ENCODE measurements at places on chromosomes 6 and 20.
A peak's percentile ranks its signal among the peaks of the same experiment; 100 is the strongest.

DNA sequence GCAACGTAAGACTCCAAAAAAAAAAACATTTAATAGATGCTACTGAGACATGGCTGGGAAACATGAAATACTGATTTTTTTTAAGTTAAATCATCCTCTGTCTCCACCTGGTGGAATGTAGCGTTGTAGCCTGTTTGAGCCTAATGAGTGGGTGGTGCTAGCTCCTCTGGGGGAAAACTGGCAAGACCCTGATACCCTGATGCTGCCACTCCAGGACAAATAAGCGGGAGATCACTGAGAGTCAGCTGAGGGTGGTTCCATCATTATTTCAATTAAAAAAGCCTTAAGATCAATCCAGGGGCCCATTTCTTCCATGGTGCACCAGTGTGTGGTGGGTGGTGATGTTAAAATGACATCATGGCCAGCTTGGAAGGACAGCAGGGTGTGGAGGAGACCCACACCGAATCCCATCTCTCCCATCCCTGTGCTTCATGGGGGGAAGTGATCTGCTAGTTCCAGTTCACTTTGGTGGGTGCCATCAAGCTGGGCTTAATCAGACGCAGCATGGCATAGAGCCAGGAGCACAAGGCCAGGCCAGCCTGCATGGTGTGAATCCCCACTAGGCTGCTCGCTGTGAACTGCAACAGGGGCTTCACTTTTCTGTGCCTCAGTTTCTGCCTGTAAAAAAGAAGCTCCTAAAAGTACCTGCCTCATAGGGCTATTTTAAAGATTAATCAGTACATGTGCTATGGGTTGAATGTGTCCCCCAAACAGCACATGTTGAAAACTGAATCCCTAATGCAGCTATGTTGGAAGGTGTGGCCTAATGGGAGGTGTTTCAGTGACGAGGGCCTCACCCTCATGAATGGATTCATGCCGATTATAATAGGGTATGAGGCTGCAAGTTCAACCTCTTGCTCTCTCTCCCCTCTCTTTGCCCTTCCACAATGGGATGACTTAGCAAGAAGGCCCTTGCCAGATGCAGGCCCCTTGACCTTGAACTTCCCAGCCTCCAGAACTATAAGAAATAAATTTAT, 13.0 kb upstream of the MRPS10 start:
- DNase-seq, result no peak

DNA sequence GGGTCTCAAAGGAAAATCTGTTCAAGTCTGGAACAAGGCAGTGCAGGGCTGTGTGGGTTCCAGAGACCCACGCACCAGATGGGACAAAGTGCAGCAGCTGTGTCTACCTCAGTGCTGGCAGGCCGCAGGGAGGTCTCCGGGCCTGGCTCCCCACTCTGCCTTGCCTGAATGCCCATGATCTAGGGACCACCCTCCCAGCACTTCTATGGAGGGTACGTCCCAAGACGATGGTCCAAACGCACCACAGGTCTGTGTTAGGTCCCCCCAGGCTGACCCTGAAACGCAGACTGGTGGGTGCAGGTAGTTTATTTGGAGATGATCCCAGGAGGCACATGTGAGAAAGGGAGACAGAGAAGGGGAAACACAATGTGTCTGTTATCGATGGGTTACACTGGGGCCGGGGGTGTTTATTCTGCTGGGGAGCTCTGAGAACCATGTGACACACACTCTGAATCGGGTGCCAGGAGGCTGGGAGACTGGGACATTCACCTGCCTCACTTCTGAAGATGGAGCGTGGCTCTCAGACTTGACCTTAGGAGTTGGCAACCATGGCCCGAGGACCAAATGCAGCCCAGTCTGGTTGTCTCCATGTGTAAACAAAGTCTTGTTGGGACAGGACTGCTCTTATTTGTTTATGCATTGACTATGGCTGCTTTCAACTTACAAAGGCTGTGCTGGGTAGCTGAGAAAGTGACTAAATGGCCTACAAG, 21.7 kb downstream of the CST9L start:
- DNase-seq, result no peak

DNA sequence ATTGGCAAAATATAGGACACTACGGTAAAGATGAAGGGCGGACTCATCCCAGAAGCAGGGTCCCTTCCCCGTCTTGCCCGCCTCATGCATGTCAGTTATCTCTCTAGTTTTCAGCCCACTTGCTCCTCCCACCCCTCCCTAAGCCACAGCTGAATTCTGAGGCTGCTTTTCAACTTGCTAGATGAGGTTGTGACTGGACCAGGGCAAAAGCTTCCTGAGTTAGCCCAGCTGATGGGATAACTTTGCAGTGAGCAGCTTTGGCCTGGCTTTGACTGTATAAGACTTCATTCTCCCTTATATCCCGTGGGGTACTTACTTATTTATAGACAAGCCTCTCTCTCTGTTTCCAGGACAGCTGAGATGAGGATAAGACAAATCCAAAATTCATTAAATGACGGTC, 23.2 kb downstream of the GHRH start:
- DNase-seq, result no peak

- DNase-seq, result no peak
These were observed 25.7 kb downstream of the ZDHHC14 start for GRCh38 chr6:157406661-157407060.

DNA sequence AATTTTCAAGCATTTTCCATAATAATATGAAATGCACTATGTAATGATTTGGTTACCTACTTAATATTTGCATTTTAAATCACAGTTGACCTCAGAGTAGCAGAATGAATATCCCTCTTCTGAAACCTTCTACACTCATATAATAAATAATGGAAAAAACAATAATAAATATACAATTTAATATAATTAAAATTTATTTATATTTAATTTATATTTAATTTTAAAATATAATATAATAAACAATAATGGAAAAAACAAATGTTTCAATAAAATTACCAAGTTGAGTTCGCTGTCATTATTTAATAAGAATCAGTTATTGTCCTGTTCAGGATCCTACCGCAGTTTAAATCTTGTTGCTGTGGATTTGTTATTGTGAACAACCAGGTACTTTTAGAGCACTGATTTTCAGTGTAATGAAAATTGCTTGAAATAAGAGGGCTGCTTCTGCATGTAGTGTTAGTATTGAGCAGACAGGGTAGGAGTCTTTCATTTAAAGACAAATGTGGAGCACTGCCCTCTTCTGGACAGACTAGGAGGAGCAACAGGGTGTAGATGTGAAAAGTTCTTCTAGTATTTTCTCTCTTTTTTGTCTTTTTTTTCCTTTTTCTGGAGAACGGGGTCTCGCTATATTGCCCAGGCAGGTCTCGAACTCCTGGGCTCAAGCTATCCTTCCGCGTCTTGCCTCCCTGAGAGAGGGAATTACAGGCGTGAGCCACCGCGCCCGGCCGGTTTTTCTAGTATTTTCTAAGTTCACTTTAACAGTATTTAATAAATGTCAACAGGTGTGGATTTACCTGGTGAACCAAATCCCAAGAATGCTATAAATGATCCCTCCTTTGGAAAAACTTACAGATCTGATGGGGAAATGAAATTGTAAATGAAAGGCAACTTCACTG, 13.6 kb downstream of the TRAPPC3L start:
- DNase-seq, result peak; percentile 48

DNA sequence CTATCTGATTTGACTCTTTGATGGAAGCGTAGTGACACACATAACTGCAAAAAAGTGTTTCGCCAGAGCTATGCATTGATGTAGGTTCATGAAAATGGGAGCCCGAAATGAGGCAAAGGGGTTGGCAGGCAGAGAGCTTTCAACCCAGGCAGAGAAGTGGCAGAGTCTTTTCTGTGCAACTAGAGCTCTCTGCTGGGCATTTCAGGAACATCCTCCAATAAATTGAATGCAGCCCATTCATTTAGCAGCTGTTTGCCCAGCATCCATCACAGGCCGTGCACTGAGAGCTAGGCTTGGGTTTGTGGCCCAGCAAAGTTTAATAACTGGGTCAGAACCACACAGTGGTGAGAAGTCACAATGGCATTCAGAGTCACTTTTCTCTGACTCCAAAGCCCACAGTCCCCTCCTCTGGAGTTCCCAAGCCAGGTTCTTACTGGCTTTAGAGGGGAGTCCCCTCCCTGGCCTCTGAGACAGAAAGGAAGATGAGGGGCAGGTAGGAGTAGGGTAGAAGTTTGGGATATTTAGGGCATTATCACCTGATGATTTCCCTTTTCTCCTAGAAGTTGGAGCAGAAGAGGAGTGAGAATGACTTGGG, 31.8 kb upstream of the ELMO2 start:
- no peak for DNase-seq

- DNase-seq, result no peak
These were observed 357.4 kb upstream of the PLCB4 start for GRCh38 chr20:8711501-8711900.

DNA sequence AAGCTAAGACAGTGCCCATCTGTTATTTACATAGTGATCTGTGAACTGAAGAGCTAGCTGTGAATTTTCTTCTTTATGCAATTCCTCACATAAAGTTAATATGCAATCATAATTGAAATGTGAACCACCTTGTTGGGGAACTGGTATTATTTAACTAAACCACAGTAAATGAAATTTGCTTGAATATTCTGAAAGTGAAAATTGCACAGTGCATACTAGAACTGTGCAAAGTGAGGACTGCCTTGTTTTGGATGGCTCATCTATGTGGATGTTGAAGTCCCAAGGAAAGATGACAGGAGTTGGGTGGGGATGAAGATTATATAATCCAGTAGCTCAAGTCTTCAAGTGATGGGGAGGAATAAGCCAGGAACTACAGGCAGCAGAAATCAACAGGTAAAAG, 5.7 kb upstream of the PHF10 start:
- no peak for DNase-seq

DNA sequence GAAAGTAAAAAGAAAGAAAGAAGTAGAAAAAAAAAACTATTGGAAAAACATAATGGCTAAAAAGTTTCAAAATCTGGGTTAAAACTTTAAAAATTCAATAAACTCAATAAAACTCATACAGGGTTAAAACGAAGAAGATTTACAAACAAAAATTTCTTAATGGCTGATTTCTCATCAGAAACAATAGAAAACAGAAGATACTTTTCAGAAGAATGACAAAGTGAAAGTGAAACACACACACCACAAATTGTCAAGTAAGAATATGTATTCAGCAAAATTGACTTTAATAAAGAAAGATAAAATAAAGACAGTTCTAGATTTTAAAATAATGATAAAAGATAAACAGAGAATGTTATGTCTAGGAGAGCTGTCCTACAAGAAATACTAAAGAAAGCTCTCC, 618.9 kb upstream of the GJE1 start:
- DNase-seq, result no peak

DNA sequence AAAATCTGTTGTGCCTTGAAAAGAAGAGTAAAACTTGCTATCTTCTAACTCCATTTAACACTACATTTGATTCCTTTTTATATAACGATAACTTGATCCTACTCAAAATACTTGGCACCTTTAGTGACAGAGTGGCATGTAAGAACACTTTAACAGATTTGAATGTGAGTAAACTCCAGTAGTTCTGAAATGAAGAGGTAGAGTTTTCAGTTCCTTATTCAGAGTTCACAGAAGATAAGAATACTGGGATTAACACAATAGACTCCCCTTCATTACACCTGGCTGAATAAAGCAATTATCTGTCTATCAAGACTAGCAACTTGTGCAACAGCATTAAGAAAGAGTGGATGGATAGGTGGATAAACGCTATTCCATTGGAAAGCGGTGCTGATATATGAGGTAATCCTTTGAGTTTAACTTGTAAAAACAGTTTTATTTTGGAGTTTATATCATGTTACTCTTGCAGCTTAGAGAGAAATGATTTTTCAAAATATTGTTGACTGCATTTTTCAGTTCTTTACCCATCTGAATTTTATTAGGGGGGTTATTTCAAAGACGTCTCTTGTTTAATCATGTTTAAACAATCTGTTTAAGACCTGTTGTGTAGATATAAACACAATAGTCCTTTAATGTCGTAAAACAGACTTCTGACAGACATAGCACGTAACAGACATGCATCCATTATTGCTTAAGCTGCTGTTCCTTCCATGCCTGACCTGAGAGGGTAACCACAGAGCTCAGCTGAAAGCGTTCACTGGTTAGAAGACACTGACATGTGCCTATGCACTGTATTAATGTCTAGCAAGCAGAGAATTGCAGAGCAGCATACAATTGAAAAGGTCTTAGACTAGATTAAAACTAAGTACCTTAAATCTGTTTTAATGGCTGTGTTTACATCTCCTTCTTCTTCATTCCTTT, 102.4 kb upstream of the SUPT3H start:
- DNase-seq, result no peak

GRCh38 chr6:170225852-170226417, 64.9 kb downstream of the DLL1 start:
- no peak for DNase-seq

GRCh38 chr20:35641743-35642142, 23.0 kb downstream of the CPNE1 start:
- DNase-seq, result no peak

GRCh38 chr6:96466147-96466863, 55.3 kb upstream of the UFL1 start:
- no peak for DNase-seq

DNA sequence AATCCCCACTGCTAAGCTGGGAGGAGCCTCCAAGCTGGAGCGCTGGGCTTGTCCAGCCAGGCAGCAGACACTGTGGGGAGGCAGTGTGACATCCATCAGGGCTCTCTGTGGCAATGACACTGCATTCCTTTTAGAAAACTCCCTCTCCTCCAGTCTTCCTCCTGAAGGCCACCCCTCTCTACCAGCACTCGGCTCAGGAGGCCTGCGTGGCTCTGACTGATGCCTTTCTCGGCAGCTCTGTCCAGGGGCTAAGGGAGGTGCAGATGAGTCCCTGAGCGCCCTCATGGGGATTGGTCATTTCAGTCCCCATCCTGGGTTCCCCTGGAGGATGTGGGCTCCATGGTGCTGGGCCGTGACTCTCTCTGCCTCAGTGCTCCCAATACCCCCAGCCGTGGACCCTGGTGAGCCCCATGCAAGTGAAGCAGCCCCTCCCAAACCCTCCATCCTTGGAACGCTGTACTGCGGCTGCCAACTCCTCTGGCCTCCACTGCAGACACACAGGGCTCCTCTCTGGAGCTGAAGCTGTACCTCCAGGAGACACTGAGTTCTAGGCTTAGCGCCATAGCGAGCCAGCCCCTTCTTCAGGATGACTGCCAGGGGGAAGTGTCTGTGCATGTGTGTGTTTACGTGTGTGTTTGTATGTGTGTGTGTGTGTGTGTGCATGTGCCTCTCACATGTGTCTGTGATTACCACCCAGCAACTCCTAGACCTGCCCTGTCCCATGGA, 209.6 kb downstream of the ERMARD start:
- DNase-seq, result no peak

GRCh38 chr6:111702268-111702667, 96.6 kb upstream of the TRAF3IP2 start:
- DNase-seq, result no peak

- DNase-seq, result no peak
These were observed 47.7 kb upstream of the SMOC2 start for GRCh38 chr6:168393126-168393870.

Data from forelimb muscle (tissue), 1 donor.